ENCODE measurements at places on chromosomes 2 and 18.

DNA sequence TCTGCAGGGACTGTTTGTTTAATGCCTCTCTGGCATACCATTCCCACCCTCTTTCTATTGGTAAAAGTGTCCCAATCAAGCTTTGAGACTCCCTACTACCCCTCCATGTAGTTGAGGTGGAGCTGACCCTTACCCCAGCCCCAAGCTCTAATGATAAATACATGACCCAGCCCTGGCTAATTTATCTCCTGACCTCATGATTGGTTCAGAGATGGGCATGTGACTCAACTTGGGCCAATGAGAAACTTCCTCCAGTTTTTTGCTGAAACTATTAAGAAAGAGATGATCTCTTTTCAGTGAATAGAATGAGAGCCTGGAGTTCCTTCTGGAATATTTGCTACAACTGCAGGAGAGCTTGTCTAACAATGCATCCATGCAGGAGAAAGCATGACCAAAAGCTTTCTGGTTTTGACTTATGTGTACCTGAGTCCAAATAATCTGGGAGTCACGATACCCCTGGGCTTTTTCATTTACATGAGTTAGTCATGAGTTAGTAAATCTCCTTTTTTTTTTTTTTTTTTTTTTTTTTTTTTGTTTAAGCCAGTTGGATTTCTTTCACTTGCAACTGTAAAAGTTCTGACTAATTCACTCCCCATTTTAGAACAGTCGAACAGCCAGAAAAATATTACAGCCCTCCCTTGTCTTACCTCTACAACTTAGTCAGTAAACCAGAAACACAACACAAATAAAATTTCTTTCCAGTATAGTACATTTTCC is 66.5 kb upstream of the TLK1 start:
- no peak for DNase-seq

GRCh38 chr2:121066526-121066925 is 218.5 kb downstream of the TFCP2L1 start:
- DNase-seq: no peak

GRCh38 chr18:13147130-13147529 is 71.4 kb upstream of the LDLRAD4 start:
- DNase-seq: no peak

DNA sequence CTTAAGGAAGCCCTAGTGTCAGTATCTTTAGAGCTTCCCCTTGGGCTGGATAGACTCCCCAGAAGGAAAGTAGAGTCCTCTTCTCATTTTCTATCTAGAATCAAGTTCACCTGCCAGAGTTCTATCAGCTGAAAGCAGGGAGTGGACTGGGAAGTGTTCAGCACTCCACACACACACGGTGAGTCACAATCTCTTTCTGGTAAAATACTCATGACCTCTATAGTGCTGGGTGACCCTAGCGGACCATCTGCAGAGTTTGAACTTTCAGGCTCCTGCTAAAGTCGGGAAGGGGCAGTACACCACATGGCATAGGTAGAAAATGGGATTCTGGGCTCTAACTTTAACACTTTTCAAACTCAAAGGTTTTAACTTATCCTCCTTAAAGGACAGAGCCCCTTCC is 43.3 kb downstream of the SAP130 start:
- DNase-seq: no peak
